NCI-H1694 (cell line): ENCODE measurements at places on chromosomes 7 and 10.

DNA sequence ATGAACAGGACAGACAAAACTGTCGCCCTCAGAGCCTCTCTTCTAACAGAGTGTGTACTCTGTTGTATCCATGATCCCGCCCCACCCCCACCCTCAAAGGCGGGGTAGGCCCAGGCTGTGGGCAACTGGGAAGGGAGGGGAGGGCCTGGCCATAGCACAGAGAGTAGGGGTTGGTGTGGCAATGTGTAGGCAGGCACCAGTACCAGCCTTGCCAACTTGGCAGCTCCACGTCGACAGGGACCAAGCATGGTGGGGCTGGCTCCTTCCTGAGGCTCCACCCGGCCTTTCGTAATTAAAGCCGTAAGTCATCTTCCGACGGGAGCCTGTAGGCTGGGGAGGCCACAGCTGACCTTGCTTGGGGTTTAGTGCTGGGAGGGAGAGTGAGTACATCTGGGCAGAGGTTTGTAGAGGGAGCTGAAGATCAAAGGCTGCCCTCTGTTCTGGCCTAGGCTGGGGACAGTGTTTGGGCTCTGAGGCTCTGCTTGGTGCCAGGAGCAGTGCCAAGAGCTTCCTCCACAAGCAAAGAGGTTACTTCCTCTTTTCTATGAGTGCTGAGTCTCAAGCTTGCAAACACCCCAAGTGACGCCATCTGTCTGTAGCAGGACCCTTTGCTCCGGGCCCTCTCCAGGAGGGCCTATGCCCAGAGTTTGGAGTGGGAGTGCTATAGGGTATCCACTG, 121.6 kb downstream of the C10orf105 start:
- DNase-seq, result no peak

DNA sequence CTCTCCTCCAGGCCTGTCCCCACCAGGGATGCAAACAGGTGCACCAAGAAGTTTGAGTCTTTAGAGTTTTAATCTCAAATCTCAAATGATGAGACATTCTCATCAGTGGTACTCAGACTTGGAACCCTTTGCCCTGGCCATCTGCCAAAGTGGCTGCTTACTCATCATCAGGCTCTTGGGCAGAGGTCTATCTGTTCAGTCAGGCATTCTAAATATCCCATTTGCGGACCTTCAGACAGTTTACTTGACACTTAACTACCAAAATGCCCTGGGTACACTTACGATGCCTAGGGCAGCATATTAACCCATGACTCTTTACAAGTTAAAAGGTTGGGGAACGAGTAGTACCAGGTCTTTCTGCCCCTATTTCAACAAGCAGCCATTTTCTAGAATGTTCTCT, 61.2 kb upstream of the YAE1 start:
- no peak for DNase-seq

GRCh38 chr7:42746214-42746613, 165.7 kb downstream of the C7orf25 start:
- DNase-seq, result no peak

GRCh38 chr7:428387-428786, 91.3 kb downstream of the PDGFA start:
- no peak for DNase-seq

GRCh38 chr10:129522041-129522585, 55.1 kb downstream of the MGMT start:
- DNase-seq, result no peak

DNA sequence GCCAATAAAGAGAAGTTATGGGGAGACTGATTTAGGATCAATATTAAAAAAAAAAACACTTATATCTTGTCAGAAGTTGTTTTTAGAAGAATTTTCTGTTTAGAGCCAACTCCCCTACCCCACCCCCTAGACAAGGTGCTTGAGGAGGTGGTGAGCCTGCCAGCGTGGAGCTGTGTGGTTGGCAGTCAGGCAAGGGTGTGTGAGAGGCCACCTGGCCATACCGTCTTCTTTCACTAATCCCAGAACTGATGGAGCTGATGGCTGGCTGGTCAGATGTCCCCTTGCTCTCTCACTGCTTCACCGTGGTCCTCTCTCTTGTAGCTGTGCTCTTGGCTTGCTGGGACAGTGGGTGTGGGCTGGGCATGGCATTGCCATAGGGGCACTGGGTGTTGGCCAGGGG, 34.3 kb downstream of the NACAD start:
- DNase-seq, result no peak

GRCh38 chr7:140230861-140231770, 54.3 kb upstream of the KDM7A start:
- peak; percentile 67 for DNase-seq

GRCh38 chr7:69962186-69963065, 364.2 kb downstream of the AUTS2 start:
- DNase-seq, result peak; percentile 32

- DNase-seq, result no peak
Measured at GRCh38 chr7:128121711-128122530, 90.7 kb upstream of the LRRC4 start.

GRCh38 chr7:121394709-121395140, 1.4 kb downstream of the FAM3C start:
- no peak for DNase-seq

GRCh38 chr10:734481-734880, 45.0 kb upstream of the DIP2C start:
- DNase-seq, result no peak

GRCh38 chr7:103130901-103131624, 17.8 kb downstream of the NAPEPLD start:
- no peak for DNase-seq

DNA sequence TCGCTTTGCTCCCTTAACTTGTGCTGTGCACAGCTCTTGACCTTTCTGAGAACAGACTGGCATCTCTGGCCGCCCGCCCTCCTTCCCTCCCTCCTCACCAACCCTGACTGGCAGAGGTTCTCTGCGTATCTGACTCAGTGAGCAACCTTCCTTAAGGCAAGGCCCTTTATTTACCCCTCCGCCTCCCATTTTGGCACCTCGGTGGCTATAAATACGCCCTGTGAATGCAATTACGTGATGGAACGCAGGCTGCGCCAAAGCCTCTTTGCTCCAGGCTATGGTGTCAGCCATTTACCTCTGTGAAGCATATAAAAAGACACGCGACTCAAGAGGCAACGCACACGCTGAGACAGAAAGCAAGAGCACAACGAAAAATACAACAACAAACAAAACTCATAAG, 764.3 kb downstream of the SUGCT start:
- no peak for DNase-seq

- no peak for DNase-seq
Measured at GRCh38 chr7:157738066-157738460, 401.3 kb downstream of the DNAJB6 start.

GRCh38 chr10:62278441-62278910, 9.8 kb upstream of the RTKN2 start:
- DNase-seq, result no peak

- no peak for DNase-seq
Measured at GRCh38 chr7:13578294-13578693, 411.2 kb downstream of the ETV1 start.

- no peak for DNase-seq
Measured at GRCh38 chr10:119705434-119705831, 20.4 kb upstream of the INPP5F start.
